ENCODE measurements at places on chromosomes 16 and 17.

DNA sequence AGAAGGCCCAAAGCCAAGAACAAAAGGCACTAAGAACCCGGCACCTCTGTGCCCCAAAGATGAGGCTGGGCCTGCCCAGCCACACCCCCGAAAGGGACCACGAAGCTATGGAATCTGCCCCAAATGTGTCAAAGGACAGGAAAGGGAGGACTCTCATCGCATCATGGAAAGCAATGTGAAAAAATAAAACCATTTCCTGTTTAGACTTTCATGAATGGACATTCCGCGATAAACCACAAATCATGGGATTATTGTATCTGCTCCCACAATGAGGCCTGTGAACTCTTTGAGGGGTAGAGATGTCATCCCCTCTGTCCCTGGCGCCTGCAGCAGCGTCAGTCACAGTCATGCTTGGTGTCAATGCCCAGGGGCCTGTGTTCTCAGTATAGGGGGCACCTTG lies 135.0 kb downstream of the COPRS start:
- no peak for DNase-seq

- no peak for DNase-seq
These were observed 2.4 kb downstream of the ARHGDIA start for GRCh38 chr17:81868674-81869220.

- no peak for DNase-seq
These were observed 6.8 kb downstream of the THUMPD1 start for GRCh38 chr16:20734782-20735181.

DNA sequence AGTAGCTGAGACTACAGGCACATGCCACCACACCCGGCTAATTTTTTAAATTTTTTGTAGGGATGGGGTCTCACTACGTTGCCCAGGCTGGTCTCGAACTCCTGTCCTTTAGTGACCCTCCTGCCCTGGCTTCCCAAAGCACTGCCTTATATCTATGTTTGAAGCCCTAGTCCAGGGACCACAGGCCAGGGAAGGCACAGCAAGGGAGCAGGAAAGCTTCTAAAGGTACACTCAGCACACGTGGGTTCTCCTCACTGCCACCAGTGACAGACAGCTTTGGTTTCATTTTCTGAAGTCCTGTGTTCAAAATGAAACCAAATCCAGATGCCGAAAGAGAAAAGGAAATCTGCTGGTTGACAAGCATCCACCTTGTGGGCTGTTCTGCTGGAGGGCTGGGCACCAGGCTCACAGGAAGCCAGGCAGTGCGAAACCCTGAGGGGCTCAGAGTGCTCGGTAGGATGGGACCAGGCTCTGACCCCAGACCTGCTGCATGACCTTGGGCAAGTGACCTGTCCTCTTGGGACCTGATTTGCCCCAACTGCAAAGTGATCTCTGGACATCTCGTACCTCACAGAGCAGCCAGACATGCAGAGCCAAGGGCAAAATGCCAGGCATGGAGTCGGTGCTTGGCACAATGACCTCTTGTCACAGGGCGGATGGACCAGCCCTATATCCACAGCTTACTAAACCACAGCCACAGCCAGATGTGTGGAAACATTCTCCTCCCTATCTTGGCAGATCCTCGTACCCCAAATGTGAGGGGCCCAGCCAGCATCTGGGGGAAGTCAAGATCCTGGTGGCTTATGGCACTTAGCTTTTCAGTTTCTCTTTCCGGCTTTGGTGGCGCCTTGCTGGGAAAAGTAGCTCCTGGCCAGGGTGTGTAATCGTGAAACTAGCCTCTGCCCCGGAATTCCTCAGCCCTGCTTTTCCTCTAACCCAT lies 2.8 kb upstream of the SOCS1 start:
- DNase-seq = no peak

GRCh38 chr17:9470171-9470570 lies 105.4 kb downstream of the STX8 start:
- DNase-seq = no peak

DNA sequence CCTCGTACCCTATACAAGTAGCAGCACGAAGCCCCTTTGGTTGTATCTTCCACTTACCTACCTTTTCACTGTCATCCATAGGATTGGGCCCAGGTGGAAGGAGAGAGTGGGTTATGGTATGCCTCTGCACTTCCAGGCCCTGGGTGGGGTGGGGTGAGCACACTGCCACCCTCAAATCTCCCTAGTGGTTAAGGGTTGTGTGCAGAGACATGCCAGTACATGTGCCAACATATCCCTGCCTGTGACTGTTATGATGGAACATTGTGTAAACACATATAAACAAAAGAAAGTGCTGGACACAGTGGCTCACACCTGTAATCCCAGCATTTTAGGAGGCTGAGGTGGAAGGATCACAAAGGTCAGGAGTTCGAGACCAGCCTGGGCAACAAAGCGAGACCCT lies 11.1 kb downstream of the HROB start:
- no peak for DNase-seq

GRCh38 chr17:79771276-79771675 lies 6.7 kb upstream of the CBX2 start:
- no peak for DNase-seq

DNA sequence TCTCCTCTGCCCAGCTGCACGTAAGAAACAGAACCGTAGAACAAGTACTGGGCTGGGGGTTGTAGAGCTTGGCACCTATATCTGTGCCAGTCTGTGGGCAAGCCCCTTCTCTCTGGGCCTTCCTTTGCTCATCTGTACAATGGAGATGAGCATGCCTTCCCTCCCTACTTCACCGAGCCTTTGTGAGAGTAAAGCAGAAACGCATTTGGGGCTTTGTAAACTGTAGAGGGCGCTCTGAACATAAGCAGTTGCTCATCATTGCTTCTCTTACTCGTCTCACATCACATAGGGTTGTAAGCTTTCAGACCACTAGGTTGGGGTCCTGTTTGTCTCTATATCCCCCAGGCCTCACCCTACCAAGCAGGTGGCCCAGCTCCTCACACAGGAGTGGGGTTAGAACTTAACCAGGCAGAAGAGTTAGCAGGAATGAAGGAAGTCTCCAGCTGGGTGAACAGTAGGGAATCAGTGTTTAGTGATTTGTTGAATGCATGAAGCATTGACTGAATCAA lies 15.1 kb downstream of the SAMD14 start:
- peak; percentile 57 for DNase-seq

DNA sequence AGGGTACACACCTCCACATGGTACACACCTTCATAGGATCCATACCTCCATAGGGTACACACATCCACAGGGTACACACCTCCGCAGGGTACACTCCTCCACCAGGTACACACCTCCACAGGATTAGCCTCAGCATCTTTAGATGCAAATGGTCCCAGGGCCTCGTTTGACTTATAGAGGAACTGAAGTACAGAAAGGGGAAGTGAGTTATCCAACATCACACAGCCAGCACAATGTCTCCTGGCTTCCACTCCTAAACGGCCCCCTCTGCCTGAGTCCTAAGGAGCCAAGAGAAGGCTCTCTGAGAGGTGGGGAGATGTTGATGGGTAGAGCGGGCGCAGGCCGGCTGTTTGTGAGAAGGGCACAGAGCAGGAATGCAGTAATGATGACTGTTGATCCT lies 12.0 kb downstream of the FOXN1 start:
- peak; percentile 59 for DNase-seq

GRCh38 chr16:49835161-49835777 lies 20.6 kb downstream of the ZNF423 start:
- DNase-seq = no peak

DNA sequence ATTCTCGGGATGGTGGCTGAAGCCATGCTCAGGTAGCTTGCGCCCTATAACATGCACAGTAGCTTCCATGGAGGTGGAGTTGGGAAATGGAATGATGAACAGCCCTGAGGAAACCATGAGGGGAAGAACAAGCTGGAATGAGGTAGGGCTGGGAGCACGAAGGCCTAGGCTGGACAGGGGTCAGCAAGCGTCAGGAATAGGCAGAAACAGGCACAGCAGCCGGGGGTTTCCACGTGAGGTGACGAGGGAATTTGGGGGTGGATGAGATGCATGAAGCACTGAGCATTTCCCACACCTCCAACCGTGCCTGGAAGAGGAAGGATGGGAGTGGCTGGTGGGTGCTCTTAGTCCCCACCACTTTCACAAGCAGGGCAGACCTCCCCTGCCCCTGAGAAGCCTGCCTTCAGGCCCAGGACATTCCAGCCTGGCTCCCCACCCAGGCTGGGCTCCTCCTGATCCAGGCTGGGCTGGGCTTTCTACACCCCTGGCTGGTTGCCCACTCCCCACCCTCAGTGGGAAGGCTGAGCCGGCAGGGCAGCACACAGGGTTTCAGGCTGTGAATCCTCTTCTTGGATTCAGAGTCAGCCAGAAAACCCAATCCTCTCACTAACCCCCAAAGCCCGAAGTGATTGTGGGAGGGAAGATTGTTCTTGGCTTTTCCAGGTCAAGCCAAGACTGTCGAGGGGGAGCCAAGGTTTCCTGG lies 21.9 kb downstream of the PLEKHG4 start:
- no peak for DNase-seq

DNA sequence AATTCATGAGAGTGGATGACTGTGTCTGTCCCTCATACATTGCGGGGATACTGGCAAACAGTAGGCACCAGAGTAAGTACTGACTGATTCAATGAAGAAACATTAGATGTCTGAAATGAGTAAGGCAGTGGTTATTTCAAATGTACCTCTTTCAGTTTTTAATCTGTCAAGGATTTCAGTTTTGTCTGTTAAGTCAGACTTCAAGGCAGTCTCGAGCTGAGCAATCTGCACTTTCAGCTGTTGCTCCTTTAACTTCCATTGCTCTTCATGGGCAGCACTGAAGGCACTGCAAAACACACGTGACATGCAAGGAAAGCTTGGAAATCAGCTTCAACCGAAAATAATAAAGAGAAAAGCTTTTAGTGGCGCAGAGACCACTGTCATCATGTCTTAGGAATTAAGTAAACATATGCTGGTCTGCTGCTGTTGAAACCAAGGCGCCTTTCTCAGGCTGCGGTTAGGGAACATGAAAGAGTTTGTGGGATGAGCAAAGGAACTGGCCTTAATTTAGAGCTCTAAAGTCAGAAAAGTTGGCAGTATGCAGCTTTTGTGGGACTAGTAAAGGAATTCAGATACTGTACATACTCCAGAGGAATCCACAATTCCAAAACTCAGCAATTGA lies 38.8 kb downstream of the RPGRIP1L start:
- DNase-seq = no peak

DNA sequence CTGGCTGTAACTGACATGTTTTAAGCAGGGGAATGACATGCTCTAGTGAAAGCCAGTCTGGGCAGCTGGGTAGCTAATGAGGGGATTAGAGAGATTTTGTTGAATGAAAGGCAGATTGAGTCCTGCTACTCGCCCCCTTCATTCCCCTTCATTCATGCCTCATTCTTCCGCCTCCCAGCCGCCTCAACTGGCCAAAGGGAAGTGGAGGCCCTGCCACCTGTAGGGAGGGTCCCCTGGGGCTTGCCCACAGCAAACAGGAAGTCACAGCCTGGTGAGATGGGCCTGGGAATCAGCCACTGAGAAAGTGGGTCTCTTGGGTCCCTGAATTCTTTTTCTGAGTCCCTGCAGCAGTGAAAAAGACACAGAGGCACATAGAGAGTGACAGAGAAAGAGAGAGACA lies 1.1 kb upstream of the CD19 start:
- no peak for DNase-seq

GRCh38 chr17:64687961-64688360 lies 25.9 kb upstream of the SMURF2 start:
- no peak for DNase-seq

DNA sequence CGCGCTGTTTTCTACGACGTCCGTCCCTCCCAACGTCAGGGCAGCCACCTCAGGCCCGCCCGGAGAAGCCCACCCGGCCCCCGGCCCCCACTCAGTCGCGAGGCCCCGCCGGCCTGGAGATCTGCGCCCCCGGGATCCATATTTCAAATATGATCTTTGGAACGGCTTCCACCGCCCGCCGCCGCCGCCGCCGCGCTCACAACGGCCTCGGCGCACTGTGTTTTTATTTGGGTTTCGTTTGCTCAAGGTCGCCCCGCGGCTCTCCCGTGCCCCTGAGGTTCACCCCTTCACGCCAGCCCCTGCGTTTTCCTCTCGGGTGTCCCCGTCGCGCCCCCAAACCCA lies 4.2 kb upstream of the CBX4 start:
- no peak for DNase-seq

DNA sequence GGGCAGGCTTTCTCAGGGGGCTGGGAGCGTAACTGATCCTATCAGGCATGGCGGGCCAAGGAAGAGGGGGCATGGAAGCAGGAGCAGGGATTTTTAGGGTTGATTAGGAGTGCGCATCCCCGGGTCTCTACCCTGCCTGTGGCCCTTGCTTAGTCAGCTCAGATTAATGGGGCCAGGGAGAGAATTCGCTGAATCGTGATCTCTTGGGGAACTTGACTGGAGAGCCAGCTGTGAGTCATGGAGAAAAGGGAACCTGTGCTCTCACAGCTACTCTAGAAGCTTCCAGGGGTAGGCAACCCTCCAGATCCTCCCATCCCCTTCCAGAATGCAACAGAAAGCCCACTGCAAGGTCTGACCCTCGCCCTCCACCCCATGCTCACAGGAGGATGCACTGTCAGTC lies 3.6 kb downstream of the FOXN1 start:
- DNase-seq = peak; percentile 68

GRCh38 chr16:81451753-81452680 lies 7.4 kb downstream of the CMIP start:
- DNase-seq = peak; percentile 93

- no peak for DNase-seq
These were observed 1.6 kb downstream of the ALG1 start for GRCh38 chr16:5073279-5073629.

DNA sequence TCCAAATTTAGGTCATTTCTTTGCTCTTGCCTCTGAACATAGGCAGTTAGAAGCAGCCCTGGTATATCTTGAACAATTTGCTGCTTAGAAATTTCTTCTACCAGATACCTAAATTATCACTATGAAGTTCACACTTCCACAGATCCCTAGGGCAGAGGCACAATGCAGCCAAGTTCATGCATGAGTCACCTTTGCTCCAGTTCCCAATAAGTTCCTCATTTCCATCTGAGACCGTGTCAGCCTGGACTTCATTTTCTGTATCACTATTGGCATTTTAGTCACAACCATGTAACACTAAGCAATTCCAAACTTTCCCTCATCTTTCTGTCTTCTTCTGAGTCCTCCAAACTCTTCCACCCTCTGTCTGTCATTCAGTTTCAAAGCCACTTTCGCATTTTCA lies 45.0 kb downstream of the KCNJ16 start:
- DNase-seq = peak; percentile 67

- no peak for DNase-seq
These were observed 610 bp downstream of the DOC2A start for GRCh38 chr16:30009990-30010843.

DNA sequence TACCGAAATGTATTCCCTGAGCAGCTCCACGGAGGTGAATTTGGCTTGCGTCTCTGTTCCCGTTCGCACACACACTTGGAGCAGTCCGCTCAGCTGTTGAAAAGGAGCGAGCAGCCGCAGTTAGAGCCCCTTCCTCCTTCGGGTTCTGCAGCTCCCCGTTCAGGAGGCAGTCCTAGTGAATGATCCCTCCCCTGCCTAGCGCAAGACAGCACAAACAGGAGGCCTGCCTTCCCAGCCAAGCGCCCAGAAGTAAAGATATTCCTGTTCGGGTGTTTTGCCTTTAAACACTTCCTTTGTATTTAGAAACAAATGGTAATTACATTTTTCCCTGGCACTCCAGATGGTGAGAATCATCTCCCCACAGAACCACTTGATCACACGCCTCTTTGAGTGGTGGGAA lies 64.7 kb downstream of the ABCC12 start:
- no peak for DNase-seq

- DNase-seq = no peak
These were observed 8.4 kb upstream of the CNTNAP4 start for GRCh38 chr16:76268824-76269223.

GRCh38 chr16:7077636-7078035 lies 255.0 kb upstream of the RBFOX1 start:
- no peak for DNase-seq
